ENCODE measurements at places on chromosomes 3 and 15.

GRCh38 chr15:32642667-32643435 is 1.3 kb downstream of the SCG5 start:
- DNase-seq = no peak

DNA sequence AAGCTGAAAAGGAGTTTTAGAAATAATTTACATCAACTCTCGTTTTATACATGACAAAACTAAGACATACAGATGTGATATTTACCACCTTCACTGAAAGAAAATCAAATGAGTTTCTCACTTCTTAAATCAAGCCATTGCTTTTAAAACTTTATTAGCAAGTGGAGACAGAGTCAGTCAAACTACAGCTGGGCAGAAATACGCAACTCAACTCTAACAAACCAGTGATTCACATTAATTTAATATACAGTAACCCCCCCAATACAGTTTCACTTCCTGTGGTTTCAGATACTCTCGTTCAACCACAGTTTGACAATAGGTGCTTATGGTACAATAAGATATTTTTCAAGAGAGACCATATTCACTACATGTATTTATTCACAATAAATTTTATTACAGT is 477.1 kb downstream of the MAGI1 start:
- DNase-seq = no peak

GRCh38 chr15:27587810-27588209 is 511.3 kb downstream of the OCA2 start:
- no peak for DNase-seq

DNA sequence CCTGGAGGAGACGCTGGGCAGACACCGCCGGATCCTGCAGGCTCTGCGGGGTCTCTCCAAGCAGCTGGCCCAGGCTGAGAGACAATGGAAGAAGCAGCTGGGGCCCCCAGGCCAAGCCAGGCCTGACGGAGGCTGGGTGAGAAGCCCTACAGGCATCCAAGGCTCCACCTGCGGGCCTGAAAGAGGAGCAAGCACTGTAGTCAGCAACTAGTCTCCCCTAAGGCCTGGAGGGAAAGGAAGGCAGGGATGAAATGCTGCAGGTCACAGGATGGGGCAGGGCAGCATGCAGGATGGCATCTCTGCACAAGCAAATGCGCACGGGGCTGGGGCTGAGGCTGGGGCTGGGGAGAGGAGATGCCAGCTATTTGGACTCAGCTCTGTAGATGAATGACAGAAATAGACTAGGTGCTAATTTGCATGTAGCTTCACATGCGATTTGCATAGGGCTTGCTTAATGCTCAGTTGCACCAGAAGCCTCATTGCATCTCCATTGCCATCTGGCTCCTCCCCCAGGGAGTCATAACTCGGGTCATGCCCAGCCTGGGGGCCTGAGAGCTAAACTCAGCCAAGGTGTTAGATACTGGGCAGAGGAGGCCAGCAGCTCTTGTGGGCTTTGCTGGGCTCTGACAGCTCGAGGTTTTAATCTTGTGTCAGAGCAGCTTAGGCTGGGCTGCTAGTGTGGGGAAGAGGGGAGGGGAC is 5.2 kb upstream of the CPLX3 start:
- DNase-seq = no peak

- DNase-seq = no peak
These were observed 176.3 kb downstream of the FOXP1 start for GRCh38 chr3:71406972-71407810.

DNA sequence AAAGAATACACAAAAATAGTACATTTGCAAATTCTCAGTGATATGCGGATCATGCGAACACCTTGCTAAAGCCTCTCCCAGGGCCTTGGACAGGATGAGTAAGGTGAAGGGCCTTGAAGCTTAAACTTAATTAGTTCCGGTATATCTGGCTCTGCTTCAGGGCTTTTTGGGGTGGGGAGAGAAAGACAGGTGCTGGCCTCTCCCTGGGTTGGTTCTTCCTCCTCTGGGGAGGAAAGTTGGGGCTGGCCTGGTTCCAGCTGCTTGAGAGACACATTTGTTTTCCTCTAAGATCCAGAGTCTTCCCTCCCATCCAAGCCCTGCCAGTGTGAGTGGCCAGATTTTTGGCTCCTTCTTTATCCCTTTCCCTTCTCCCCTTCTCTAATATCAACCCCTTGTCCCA is 64.7 kb upstream of the EPHB3 start:
- DNase-seq = no peak

GRCh38 chr15:83158393-83158792 is 49.2 kb downstream of the HDGFL3 start:
- DNase-seq = no peak

- DNase-seq = no peak
These were observed 63.1 kb downstream of the SERP1 start for GRCh38 chr3:150483226-150483625.

GRCh38 chr3:156586905-156587759 is 32.2 kb upstream of the SSR3 start:
- no peak for DNase-seq

DNA sequence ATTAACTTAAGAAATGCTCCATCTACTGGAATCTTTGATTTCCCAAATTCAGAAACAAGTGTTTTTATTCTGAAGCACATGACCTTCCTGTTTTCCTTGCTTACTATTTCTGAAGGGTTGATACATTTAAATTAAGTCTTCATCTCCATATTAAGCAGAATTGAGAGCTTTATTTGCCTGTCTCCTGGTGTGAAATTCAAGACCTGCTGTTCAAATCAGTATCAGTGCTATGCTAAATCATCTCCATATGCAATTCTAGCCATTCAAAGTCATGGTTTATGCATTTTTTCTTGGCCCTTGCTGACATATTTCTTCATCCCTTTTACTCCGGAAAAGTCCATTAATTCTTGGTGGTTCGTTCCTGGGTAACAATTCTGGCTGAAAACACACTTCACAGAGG is 195.4 kb downstream of the ATP8B4 start:
- DNase-seq = no peak

DNA sequence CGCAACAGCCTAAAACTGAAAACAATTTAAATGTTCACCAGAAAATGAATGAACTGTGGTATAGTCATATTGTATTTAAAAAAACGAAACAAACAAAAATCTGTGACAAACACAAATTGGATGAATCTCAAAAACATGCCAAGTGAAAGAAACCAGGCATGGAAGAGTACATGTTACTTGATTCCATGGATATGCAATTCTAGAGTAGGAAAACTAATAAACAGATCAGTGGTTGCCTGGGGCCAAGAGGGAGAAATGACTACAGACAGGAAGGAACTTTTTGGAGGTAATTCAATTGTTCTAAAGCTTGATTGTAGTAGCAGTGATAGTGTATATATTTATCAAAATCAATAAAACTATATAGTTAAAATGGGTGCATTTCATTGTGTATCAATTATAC is 16.8 kb downstream of the UBE3A start:
- no peak for DNase-seq

GRCh38 chr3:57019057-57019456 is 41.4 kb upstream of the SPATA12 start:
- no peak for DNase-seq

GRCh38 chr3:63824309-63824708 is 5.2 kb downstream of the C3orf49 start:
- DNase-seq = no peak

DNA sequence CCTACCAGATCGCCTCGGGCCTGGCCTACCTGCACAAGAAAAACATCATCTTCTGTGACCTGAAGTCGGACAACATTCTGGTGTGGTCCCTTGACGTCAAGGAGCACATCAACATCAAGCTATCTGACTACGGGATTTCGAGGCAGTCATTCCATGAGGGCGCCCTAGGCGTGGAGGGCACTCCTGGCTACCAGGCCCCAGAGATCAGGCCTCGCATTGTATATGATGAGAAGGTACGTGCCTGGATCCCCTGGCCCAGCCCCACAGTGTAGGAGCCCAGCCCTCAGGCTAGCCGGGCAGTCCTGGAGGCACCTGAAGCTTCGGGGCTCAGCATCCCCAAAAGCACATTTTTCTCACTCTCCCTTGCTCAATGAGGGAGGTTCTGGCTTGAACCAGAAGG is 135.8 kb downstream of the LRRK1 start:
- no peak for DNase-seq

DNA sequence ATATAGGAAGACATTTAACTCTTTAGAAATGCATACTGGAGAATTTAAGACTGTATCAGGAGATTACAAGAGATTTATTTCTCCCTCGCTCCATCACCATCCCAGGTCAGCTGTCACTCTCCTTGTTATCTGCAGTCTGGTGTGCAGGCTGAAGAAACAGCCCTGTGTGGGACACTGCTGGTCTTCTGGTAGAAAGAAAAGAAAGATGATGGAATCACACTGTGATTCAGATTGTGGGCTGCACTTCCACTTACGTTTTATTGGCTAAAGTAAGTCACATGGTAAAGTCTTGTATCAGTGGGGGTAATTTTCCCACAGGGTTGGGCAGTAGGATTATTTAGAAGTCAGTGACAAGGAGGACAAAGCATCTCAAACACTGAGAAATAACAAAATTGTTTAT is 18.1 kb upstream of the ATP1B3 start:
- DNase-seq = no peak

GRCh38 chr3:111735243-111735758 is 123.8 kb upstream of the PHLDB2 start:
- DNase-seq = no peak

DNA sequence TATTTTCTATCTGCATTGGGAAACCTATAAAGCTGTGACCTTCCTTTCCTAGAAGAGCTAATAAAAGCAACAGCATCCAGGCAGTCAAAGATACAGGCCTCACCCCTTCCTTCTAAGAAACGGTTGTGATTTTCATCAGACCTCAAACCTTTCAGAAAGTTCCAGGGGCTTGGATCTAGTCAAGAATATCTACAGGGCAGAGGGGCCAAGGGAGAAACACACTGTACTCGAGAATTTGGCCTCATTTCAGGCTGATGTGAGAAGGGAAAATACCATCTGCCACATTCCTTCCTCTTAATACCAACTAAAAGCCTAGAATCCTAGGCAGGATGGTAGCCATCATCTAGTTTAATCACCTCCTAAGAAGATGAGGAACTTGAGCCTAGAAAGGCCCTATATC is 24.5 kb upstream of the BCL6 start:
- DNase-seq = no peak

- no peak for DNase-seq
These were observed 40.6 kb downstream of the TPRA1 start for GRCh38 chr3:127549826-127550467.

DNA sequence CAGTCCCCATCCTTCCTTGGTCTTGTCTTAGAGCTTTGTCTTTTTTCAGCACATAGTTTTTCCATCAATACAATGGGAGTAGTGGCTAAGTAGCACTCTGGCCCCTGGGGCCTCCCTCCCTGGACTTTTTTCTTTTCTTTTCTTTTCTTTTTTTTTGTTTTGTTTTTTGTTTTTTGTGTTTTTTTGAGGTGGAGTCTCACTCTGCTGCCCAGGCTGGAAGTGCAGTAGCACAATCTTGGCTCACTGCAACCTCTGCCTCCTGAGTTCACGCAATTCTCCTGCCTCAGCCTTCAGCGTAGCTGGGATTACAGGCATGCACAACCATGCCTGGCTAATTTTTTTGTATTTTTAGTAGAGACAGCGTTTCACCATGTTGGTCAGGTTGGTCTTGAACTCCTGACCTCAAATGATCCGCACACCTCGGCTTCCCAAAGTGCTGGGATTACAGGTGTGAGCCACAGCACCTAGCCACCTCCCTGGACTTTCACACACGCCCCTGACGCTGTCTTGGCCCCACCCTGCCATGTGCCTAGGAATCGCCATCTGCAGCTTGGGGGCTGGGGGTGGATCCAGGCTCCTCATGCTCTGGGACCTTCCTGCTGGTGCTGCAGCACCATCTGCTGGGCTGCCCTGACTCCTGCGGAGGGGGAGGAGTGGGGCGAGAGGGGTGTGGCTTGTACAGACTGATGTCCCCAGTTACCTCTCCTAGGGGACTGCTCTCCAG is 2.8 kb downstream of the C15orf39 start:
- peak; percentile 72 for DNase-seq

DNA sequence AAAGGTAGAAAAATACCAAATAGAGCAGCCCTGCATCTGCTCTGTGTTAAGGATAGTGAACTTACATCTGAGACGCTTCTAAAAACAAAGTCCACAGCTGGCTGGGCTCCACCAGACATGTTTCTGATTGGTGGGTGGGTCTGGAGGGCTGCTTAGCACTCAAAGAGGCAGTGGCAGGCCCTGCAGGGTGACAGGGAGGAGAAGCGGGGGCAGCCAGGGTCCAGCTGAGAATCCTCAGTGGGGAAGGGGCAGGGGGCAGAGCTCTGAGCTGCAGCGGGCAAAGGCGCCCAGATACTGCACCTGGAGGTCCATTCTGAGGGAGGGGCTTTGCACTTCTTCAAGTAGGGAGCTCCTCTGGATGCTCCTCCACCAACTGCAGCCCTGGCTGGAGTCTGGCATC is 28.1 kb downstream of the PRR23E start:
- DNase-seq = no peak

GRCh38 chr3:4231041-4231440 is 72.1 kb upstream of the SETMAR start:
- no peak for DNase-seq

DNA sequence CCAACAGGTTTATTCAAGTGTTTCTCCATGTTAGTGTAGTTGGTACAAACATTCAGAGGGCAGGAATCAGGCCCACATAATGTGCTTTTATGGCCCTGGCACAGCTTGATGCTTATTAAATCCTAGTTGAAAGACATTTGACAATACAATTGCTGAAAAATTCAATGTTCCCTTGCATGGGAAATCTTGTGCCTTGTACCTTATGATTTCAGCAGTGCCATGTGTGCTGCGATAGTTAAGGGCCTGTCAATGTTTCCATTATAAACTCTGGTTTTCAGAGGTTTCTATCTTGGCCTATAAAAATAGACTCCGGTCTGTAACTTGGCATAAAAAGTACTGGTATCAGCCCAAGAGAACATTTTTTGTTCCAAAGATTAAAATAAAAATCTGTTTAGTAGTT is 207.2 kb downstream of the TBC1D5 start:
- no peak for DNase-seq

DNA sequence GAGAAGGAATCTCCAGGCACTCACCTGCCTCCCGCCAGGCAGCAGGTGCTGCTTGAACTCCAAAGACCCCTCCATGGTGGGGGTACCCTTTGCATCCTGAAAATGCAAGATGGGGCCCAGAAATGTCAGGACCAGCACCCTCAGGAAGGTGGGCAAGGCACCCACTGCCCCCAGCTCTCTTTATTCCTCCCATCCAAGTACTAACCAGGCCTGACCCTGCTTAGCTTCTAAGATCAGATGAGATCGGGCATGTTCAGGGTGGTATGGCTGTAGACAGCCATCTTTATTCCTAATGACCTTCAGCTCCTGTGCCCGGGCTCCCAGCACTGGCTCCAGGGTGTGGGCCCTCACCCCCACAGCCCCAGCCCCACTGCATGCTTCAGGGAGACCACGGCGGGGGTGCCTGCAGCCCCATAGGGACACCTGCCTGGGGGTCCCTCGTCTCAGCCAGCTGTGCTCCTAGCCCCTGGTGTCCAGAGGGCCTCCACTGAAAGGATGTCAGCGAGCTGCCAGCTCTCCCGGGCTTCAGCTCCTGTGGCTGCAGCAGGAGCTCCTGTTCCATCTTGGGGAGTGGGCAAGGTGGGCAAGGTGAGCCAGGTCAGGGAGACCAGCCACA is 13.2 kb downstream of the PLA2G4B start:
- DNase-seq = no peak

DNA sequence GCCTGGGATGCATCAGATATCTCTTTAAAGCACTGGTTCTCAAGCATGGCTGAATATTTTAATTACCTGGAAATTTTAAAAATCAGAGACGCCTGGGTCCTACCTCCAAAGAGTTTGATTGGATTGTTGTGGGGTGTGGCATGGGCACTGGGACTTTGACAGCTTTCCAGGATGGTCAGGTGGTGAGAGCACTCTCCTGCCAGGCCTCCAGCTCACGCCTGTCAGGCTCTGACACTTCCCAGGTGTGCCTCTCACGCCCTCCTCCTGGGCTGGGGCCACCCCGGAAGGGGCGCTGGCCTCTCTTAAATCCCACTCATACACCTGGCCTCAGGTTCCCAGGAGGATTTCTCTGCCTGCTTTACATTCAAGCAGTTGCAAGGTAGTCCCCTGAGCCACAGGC is 48.5 kb downstream of the AMOTL2 start:
- DNase-seq = no peak
